Right renal cortex interstitium (tissue), 3 donors: ENCODE measurements at places on chromosomes 6 and 20. TPM values are rescaled to one million over a fixed set of nuclear protein-coding genes. Genes with fewer than 3 reads are reported as not detected.

DNA sequence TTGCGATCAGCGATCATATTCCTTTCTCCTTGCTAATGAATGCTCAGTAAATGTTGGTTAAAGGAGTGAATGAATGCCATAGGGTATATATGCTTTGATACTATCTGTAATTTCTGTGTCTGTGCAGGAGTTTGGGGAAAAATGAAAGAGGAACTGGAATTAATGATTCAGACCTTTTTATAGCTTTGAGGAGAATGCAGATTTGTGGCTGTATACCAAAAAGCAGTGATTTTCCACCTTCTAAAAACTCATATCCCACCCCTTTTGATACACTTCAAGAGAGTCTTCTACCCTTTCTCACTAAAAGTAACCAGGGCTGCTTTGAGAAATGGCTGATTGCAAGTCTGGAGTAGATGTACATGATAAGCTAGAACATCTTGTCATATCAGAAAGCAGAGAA is 26.6 kb upstream of the SUMO4 start:
- no peak for DNase-seq

DNA sequence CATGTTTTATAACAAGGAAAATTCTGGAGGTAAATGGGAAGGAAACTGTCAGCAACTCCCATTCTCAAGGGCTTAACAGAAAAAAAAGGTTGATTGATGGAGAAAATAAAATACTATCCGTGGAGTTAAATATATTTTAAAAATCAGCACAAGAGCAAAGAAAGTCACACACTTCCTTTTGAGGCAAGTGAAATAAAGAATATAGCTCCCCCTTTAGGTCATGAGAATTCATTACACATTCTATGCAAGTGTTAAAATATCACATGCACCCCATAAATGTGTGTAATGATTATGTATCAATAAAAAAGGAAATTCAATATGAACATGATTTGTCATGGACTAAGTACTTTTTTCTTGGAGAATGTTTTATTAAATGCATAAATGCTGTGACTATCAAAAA is 349.2 kb downstream of the TPBG start:
- DNase-seq: no peak

Gene TRIM31
- 0.26 TPM for polyA plus RNA-seq

Gene TRIM10
- polyA plus RNA-seq: 0.36 TPM

GRCh38 chr6:79208816-79209215 is 25.7 kb downstream of the HMGN3 start:
- DNase-seq: no peak

DNA sequence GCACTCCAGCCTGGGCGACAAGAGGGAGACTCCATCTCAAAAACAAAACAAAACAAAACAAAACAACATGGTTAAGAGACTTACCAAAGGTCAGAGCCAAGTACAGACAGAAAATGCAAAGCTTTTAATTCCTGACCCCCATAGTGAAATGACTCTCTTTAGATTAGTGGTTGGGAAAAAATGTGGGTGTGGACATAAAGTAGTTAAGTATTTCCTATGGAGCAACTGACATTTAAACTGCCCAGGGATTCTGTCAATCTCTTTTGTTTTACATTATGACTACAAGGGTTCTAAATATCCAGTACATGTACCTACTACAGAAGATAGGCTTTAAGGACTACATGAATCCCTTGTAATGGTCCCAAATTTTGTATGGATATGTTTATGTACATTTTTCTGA is 75.1 kb downstream of the IRAK1BP1 start:
- DNase-seq: no peak

Gene PRR18
- polyA plus RNA-seq: 0.25 TPM

DNA sequence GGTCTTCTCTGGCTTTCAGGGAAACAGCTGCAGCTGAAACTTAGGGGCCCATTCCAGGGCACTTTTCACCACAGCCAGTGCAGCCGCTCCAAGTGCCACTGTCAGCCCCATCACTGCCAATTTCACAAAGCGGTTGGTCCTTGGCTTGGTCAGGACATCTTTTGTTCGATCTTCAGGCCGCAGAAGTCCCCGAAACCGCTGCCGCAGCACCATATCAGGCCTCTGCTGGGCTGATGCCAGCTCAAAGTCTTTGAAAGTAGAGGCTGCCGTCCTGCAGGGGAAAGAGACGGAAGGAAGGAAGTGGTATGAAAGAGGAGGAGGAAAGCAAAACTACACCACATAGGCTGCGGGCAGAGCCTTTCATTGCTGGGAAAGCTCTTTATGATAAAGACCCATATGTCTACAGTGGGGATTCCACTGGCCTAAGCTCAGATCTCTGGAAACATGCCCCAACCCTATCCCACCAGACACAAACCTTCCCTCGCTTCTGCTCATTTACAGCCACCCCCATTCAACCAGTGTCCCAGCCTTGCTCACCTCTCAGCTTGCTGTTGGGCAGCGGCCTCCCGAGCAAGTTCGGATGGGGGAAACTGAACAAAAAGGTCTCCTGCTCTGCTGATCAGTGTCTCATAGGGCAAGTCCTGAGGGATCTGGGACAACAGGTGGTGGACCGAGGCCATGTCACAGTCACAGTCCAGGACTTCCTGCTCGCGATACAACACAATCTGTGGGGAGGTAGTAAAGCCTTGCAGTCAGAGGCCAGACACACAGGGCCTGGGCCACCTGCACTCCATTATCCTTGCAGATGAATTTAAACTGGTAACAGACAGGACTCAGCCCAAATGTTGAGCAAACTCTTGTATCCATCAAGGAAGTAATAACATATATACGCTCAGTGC is 23.5 kb downstream of the TBC1D20 start:
- DNase-seq: no peak

DNA sequence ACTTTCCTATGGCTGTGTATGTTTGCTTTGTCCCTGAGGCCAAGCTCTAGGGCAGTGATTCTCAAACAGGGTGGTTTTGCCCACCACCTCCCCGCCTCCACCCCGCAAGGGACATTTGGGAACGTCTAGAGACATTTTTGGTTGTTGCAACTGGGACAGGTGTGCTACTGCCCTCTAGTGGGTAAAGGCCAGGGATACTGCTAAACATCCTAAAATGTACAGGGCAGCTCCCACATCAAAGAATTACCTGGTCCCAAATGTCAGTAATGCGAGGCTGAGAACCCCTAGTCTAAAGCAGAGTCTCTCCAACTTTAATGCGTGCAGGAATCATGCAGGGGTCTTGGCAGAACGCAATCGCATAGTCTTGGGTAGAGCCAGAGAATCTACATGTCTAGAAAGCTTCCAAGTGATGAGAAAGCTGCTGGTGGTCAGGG is 5.1 kb downstream of the KCNS1 start:
- no peak for DNase-seq

Gene AIF1
- polyA plus RNA-seq: 87.4 TPM

DNA sequence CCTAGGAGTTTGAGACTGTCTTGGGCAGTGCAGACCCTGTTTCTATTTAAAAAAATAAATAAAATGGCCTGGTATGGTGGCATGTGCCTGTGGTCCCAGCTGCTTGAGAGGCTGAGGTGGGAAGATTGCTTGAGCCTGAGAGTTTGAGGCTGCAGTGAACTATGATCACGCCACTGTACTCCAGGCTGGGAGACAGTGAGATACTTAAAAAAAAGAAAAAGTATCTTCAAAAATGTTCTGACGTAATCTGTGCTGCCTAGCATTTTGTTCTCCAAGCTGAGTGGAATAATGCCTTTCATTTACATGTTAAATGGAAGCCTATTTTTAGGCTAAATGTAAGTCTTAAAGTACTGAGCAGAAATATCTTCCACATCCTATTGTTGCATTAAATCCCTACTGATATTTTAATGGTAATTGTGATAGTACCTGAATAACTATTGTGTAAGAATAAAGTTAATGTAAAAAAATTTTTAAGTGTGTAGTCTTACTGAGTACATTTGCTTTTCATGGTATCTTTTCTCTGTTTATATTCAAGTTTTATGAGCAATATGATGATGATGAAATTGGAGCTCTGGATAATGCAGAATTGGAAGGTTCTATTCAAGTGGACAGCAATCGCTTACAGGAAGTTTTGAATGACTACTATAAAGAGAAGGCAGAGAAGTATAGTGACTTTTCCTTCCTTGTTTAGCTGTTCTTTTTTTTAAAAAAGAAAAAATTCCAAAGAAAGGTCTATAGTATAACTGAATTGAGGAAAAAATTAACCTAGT is 4.2 kb upstream of the ZC2HC1B start:
- DNase-seq: no peak
